ENCODE measurements at places on chromosomes 2 and 18.

- DNase-seq = no peak
Measured at GRCh38 chr2:240567137-240567871, 980 bp upstream of the RNPEPL1 start.

GRCh38 chr2:191894681-191895147 lies 47.8 kb upstream of the CAVIN2 start:
- DNase-seq = peak; percentile 69

- DNase-seq = no peak
Measured at GRCh38 chr2:138010890-138011289, 46.6 kb downstream of the HNMT start.

DNA sequence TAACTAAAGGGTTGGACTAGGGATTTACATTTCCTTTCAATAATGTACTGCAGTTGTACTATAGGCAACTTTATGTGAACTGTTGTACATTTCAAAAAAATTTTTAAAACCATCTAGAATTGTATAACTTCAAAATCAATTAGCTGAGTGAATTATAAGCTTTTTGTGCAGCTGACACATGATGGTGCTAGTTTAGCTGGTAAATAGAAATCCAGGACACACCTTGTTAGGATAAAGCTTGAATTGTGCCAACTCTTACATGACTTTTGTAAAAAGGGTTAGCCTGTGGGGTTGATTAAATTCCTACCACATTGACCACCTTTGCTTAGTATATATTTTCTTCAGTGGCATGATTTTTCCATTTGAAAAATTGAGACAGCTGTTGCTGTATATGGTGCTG lies 104.4 kb downstream of the CPS1 start:
- DNase-seq = no peak

- DNase-seq = no peak
Measured at GRCh38 chr18:48459465-48459864, 50.3 kb upstream of the ZBTB7C start.

DNA sequence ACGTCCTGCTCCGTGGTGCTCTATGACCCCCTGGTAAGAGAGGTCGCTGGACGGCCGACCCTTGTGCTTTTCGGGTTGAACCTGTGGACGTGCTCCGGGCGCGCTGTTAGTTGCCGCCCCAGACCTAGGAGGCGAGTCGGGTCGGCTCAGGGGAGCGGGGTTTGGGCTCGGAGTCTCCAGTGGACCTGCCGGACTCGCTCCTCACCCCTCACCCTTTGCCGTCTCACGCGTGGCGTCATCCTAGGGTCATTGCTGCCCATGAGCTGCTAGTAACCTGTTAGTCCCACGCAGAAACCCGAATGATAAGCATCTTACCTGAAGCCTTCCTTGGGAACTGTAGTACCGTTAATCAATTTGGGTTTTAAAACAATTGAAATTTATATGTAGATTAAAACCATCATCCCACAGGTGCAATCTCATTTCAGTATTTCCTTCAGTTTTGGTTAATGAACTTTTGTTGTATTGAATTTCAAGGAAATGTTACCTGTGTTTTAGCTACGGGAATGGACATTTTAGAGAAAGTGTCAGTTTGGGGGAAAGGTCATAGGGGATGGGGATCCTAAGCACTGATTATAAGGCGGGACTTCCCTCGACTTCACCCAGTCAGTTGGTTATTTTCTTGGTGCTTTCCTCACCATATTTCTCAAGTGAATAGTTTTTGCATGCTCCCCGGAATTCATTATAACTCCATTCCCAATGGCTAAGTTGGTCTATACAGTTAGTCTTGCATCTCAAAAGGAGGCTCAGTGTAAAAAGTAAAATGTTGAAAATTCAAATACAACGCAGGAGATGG lies 536 bp downstream of the ELP2 start:
- no peak for DNase-seq

DNA sequence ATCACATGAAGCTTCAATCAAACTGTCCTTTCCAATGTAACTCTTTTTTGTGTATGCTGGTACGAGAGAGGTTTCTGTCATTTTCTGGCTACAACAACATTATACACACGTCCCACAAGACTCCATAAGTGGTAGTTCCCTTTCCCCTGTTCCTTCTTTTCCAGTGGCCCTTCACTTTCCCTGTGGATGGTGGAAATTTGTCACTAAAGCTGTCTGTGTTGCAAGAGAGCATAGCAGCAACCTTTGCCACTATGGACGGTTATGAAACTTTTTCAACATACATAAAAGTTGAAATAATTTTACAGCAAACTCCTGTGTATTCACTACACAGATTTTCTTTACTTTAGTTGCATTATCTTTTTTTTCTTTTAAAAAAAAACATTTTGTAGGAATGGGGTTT lies 18.7 kb downstream of the DBI start:
- DNase-seq = no peak

GRCh38 chr2:238449241-238449640 lies 22.5 kb downstream of the ASB1 start:
- DNase-seq = no peak

- DNase-seq = peak; percentile 19
Measured at GRCh38 chr2:241613017-241613780, 23.8 kb downstream of the THAP4 start.

DNA sequence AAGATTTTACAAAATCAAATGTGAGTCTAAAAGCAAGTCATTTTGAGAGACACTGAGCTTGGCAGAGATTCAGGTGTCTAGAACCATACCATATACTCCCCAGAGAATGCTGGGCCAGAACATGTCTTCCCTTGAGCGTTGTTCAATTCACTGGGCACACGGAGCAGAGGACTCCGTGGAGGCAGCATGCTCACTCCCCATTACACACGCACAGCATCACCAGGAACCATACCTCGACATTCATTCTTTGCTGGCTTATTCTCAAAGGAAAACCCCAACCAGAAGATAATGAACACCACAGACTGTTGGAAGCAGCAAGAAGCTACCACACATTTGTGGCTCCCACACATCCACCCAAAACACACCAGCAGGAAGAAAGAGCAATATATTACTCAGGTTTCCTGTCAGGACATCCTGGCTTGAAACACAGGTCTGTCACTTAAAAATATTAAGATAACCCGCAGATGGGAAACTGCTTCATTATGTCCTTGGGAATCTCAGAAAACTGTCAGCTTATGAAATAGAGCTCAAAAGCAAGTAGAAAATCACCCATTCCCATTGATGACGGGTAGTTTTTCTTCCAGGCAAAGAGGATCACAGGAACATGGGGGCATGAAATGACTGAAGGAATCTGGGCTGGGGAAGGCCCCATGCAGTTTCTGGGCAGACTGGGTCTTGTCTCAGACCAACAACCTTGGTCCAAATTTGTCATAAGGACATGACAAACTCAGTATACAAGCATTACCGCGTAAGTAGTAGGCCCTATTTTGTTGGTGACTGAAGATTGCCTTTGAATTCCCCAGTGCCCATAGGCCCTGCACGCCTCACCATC lies 46.4 kb downstream of the PCBP1 start:
- no peak for DNase-seq

GRCh38 chr2:146541896-146542295 lies 1302.9 kb upstream of the ACVR2A start:
- DNase-seq = no peak

- peak; percentile 10 for DNase-seq
Measured at GRCh38 chr2:144402251-144402650, 117.7 kb downstream of the ZEB2 start.

GRCh38 chr2:15673919-15674636 lies 82.4 kb downstream of the DDX1 start:
- no peak for DNase-seq

DNA sequence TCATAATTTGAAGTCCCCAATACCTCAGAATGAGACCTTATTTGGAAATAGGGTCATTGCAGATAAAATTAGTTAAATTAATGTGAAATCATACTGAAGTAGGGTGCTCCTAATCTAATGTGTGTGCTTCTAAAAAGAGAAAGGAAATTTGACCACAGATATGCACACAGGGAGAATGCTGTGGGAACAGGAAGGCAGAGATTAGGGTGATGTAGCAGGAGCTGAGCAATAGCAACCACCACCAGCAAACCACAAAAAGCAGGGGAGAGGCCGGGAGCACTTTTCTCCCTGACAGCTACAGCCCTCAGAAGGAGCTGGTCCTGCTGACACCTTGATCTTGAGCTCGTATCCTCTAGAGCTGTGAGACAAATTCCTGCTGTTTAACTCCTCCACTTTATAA lies 24.6 kb upstream of the SCG2 start:
- DNase-seq = peak; percentile 79

GRCh38 chr2:100143286-100143685 lies 896 bp upstream of the AFF3 start:
- DNase-seq = no peak

- peak; percentile 35 for DNase-seq
Measured at GRCh38 chr2:120109186-120110061, 96.5 kb downstream of the EPB41L5 start.

- no peak for DNase-seq
Measured at GRCh38 chr2:237051861-237052260, 33.8 kb upstream of the COPS8 start.

- DNase-seq = no peak
Measured at GRCh38 chr18:71630696-71631095, 913.4 kb downstream of the CBLN2 start.

DNA sequence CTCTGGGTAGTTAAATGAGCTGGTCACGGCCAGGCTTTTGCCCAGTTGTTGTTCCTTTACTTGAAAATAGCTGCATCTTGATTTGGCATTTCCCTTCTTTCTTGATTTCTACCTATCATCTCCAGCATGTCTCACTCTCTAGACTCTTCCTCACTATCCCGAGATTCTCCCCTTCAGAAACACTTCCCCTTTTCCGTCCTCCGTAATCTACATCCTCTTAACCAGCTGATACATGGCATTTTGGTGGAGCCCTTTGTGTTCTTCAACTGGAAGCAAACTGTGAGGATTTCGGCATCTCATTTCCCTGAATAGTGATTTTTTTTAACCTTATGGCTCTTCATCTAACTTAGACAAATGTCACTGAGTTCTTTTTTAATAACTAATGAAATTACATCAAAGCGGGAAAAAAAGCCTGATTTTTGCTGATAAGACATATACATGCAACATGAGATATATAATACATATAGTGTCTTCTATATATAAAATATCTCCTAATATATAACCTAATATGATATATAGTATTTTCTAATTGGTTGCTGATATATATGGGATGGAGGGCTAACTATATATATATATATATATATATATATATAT lies 220.2 kb upstream of the RASGRP3 start:
- DNase-seq = no peak

DNA sequence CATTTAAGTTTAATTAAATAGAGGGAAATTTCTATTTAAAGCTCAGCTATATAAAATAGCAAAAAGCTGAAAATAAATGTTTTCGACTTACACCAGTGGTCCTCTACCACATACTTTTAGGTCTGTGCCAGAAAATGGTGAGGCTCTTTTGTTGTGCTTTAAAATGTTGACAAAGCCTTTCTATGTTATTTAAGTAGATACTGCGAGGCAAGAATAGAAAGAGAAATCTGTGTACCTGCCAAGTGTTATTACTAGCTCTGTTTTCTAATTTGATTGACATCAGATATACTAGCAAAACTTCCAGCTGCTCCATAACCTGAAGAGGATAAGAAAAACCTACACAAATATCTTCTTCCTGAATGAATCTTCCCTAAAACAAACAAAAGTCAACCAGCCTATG lies 53.6 kb downstream of the LPIN2 start:
- no peak for DNase-seq

- peak; percentile 79 for DNase-seq
Measured at GRCh38 chr2:150472511-150472899, 15.0 kb downstream of the RND3 start.

DNA sequence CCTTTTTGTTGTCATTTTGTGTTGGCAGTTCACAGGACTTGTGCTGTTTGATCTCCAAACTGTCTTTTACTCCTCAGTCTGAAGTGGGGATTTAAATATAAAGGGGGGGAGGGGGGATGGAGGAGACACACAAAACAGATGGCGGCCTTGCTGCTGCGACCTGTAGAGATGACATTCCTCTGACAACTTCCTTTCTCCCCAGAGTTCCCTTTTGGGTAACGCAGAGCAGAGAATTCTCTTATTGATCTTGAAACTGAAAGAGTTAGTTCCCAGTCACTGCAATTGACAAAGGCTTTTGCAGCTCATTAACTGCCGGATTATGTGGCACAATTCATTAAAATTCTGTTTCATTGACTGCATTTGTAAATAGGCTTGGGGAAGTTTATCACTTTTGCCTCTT lies 279.3 kb downstream of the TSN start:
- DNase-seq = no peak

GRCh38 chr18:47996091-47996541 lies 65.7 kb upstream of the SMAD2 start:
- peak; percentile 25 for DNase-seq

DNA sequence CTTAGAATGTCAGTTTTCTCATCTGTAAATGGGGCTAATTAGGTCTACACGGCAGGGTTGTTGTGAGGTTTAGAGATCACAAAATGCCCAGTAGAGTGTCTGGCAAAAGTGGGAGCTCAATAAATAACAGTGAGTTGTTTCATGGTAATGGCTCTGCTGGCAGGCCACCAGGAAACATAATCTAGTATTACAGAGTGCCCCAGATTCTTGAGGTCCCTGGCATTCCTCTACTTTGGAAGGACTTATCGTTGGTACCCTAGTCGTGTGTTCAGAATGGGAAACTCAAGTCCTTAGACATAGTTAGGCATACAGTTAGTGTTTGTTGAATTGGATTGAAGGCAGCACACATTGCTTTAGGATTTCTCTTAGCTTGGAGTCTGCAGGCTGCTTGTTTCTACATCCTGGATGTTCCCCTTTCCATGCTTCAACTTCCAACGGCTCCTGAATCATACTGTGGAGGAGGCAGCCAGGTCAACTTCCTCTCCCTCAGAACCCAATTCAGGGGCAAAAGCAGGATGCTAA lies 161.5 kb upstream of the FOSL2 start:
- peak; percentile 50 for DNase-seq

Measured in AG08395 (cell line).